ENCODE measurements at places on chromosomes 2 and 18.

- DNase-seq = no peak
Measured at GRCh38 chr2:143893371-143893770, 626.5 kb downstream of the ZEB2 start.

DNA sequence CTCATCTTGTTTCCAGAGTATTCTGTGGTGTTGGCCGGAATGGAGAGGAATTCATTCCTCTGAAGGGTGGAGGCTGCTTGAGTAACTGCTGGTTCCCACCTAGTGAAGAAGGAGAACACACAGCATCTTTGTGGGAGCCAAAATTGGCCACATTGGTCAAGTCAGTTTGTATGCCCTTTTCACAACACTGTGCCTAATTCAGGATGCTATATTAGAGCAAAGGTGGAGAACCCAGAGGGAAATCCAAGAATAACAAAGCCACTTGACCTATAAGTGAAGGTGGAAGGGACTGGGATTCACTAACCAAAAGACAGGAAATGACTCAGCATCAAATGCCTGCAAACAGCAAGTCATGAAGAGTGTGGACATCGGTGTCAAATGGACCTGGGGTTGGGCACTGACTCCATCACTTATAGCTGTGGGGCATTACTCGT lies 27.3 kb upstream of the MLPH start:
- peak; percentile 35 for DNase-seq

DNA sequence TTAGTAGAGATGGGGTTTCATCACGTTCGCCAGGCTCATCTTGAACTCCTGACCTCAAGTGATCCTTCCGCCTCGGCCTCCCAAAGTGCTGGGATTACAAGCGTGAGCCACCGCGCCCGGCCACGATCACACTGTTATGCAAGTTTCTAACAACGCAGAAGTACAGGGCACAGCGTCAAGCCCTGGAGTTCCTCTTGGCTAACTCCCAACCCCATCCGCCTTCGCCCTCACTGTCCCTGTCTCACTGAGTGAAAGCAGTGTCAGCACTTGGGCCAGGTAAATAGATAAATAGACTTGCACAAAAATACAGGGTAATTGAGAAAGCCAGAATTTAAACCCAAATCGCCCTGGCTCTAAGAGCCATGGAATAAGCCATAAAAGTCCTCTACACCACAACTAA lies 111.7 kb downstream of the ACVR1 start:
- no peak for DNase-seq

- DNase-seq = no peak
Measured at GRCh38 chr2:20724500-20725053, 57.6 kb downstream of the GDF7 start.

- DNase-seq = no peak
Measured at GRCh38 chr2:17058772-17059402, 393.3 kb upstream of the CYRIA start.

GRCh38 chr18:45920367-45920766 lies 46.8 kb downstream of the EPG5 start:
- DNase-seq = peak; percentile 89

All from MG63 (cell line).